ENCODE measurements at places on chromosomes 11 and 22.

- no peak for DNase-seq
Observed at GRCh38 chr22:46421267-46421666, 85.8 kb downstream of the TRMU start.

- DNase-seq: no peak
Observed at GRCh38 chr11:103483996-103484395, 374.8 kb downstream of the DYNC2H1 start.

GRCh38 chr22:19290400-19291217 is 910 bp downstream of the CLTCL1 start:
- DNase-seq: no peak

DNA sequence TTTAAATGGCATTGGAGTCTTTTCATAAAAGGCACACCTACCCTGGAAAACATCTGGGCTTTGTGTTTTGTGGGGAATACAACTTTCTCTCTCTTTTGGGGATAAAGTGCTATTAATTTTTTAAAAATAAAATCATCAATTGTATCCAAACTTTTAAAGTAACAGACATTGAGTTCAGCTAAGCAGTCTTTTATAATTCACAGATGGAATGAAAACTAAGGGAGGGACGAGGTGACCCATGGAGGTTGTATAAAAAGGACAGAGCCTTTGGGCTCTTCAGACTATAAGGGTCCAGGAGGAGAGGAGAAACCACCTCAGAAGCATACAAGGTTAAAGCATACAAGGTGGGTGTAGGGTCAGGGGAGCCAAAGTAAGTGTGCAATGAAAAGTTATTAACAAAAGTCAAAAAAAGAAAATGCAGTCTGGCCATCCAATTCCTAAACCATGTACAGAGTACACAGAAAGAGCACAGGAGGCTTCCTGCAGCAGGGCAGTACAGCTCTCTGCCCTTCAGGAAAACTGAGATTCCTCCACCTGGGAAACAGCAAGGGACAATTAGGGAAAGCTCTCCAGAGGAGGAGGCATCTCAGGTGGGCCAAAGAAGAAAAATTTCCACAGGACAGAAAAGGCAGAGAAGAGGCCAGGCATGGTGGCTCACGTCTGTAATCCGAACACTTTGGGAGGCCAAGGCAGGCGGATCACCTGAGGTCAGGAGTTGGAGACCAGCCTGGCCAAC is 10.5 kb downstream of the KLHL22 start:
- no peak for DNase-seq

- DNase-seq: peak; percentile 24
Observed at GRCh38 chr22:19756288-19757128, 4.1 kb upstream of the TBX1 start.
